ENCODE measurements at places on chromosomes 2 and 18. TPM values are rescaled to one million over a fixed set of nuclear protein-coding genes. Genes with fewer than 3 reads are reported as not detected.
A peak's percentile ranks its signal among the peaks of the same experiment; 100 is the strongest.

Gene GMPPA
- 33.4 TPM for total RNA-seq

Gene DSG1
- not detected for total RNA-seq

Gene SLC19A3
- total RNA-seq, result not detected

Gene NAT8
- total RNA-seq, result not detected

Gene ITM2C
- 38.7 TPM for total RNA-seq

Gene HOXD13
- total RNA-seq, result under 0.01 TPM

Gene IL1RL2
- 0.09 TPM for total RNA-seq

Gene FER1L5
- not detected for total RNA-seq

Gene CTNNA2
- total RNA-seq, result not detected

Gene DTNA
- 2.9 TPM for total RNA-seq

Gene FHL2
- 56.4 TPM for total RNA-seq

Gene ABCG8
- total RNA-seq, result not detected

Gene MFSD6
- total RNA-seq, result 9.9 TPM

Gene MATN3
- total RNA-seq, result 1.3 TPM

Gene UGT1A8
- total RNA-seq, result not detected

DNA sequence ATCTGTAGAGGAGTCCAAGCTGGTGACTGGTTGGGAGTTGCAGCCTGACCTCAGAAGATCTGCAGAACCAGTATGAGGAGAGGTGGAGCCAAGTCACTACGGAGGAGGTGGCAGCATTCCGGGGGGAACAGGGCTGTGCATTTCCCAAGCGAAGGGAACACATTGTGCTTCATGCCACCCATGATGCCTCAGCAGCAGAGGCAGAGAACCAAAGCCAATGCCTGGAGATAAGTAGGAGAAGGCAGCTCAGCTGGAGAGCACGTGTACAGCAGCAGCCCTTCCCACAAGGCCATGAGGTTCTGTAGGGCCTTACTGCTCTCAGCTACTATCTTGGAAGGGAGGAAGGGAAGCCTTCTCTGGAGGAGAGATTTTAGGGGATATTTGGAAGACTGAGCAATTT lies 67.2 kb upstream of the LRPPRC start:
- no peak for DNase-seq

DNA sequence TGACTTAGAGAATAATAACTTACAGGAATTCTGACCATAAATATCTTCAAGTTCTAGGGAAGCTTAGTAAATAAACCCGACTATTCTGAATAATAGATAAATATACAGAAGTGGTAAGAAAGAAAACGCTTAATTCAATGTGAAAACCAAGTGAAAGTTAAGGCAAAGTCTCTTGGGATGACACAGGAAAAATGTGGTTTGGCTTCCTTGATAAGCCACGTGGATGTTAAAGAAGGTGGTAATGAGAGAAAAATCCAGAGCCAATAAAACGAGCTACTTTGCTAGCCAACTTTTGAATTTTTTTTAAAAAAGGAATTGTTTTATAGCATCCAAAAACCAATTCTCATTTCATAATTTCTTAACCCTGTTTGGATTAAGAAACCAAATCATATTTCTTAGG lies 166.2 kb upstream of the VRK2 start:
- DNase-seq, result no peak

GRCh38 chr18:79780547-79780946 lies 17.2 kb upstream of the KCNG2 start:
- DNase-seq, result no peak

DNA sequence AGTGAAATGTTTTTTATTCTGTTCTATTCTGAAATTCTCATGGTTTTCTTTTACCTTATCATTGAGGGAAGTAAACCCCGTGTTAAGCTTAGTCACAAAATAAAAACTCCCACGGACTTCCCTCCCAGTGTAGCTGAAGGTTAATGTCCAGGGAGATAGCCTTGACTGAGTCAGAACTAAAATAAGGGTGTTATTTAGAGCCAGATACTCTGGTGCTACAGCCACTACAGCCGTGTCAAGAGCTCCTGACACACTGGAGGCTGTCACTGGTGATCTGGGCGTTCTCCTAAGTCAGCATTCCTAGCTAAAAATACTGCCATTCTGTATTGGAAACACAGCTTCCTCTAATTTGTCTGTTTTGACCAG lies 82.0 kb upstream of the RANBP2 start:
- peak; percentile 96 for DNase-seq

- DNase-seq, result no peak
Observed at GRCh38 chr2:1744151-1744445, 217 bp downstream of the PXDN start.

- no peak for DNase-seq
Observed at GRCh38 chr2:216713691-216714336, 18.5 kb upstream of the IGFBP5 start.

GRCh38 chr2:199955007-199955338 lies 318 bp downstream of the TYW5 start:
- DNase-seq, result no peak

- no peak for DNase-seq
Observed at GRCh38 chr2:188379748-188380147, 88.1 kb downstream of the GULP1 start.

GRCh38 chr2:19815746-19816145 lies 86.0 kb downstream of the TTC32 start:
- no peak for DNase-seq

GRCh38 chr18:8871489-8871888 lies 166.1 kb downstream of the MTCL1 start:
- DNase-seq, result no peak

DNA sequence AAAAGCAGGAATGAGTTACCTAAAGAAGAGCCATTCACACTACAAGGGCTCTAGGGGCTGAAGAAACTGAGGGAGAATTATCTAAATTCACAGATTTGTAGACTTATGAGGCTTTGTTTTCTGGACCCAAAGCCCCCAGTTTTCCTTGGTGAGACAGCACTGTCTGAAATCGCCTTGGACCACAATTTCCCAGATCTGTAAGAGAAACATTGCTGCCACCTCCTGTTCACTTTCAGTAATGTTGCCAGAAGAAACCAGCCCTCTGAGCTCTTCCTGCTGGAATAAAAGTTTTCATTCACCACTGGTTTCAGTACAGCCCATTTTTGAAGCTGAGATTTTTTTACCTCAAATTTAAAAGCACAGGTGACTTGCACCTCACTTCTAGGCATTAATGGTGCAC lies 169.2 kb downstream of the CDH20 start:
- peak; percentile 80 for DNase-seq

DNA sequence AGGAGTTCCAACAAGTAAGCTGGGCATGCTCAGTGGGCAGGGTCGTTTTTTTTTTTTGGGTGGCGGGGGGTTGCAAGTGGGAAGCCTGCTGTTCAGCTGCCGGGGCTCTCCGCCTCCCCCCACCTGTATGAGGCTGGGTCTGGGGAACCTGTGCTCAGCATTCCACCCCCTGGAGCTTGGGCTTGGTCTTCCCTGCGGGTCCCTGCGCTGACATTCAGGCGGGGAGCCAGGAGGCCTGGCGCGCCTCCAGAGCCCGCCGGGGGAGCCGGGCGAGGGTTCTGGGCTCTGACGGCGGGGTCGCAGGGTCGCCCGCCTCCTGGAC lies 822 bp upstream of the GPD2 start:
- no peak for DNase-seq

DNA sequence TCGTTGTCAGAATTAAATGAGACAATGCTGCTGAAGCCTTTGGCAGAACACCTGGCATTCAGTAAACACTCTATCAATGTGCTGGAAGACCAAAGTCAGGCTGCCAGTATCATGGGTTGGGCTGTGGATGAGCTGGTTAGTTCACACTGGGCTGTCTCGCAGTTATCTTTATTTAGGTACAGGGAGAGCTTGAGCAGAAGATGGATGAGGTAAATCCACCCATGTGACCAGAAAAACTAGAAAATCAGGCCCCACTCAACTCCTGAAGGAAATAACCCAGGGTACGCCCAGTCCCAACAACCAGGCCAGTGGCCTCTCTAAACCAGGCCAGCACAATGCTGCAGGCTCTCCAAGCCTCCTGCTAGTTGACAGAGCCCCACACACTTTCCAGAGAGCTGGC lies 330.3 kb downstream of the TNS1 start:
- no peak for DNase-seq

DNA sequence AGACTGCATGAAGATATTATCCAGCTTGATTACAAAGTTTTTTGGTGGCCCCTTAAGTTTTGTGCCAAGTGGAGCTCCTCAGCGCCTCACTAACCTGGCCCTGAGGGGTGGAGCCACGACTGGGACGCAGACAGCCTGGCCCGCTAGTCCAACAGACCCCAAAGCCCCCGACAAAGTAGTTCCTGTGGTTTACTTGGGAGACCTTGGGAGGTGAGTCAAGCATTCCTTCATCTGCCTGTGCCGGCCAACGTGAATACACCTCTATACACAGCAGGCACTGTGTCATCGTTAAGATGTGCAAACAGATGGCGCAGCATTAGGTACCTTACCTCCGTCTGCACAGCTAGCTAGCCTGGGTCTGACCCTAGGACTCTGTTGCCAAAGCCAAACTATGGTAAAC lies 55.0 kb upstream of the LAMA1 start:
- no peak for DNase-seq

DNA sequence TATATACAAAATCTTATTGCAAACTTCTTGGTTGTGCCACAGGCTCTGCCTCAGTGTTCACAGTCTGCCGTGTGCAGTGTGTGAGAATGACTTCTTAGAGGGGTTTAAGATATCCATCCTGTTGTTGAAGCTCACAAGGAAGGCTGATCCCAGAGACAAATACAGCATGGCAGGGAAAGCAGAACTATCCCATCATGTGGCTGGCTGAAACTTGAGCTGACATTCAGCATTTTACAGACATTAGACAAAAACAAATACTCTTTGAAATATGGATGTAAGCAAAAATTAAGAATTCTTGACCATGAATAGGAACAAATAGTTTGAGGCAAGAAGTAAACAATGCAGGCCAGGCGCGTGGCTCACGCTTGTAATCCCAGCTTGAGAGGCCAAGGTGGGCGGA lies 12.9 kb upstream of the PUM2 start:
- no peak for DNase-seq

GRCh38 chr2:59250307-59250677 lies 1009.2 kb upstream of the FANCL start:
- no peak for DNase-seq

DNA sequence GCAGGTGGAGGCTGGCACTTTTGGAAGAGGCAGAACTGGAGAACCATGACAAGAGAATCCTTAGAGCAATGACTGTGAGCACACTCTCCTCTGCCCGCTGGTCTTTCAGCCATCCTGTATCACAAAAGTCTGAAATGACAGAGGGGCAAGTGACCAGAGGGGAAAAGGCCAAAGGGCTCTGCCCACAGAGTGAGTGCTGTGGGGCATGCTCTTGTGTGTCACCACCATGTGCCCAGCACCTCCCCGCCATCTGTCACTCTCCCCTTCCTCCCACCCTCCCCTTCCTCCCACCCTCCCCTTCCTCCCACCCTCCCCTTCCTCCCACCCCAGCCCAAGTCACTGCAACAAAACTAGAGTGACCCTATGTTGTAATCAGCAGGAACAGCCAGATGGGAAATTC lies 31.9 kb downstream of the DAW1 start:
- DNase-seq, result no peak

DNA sequence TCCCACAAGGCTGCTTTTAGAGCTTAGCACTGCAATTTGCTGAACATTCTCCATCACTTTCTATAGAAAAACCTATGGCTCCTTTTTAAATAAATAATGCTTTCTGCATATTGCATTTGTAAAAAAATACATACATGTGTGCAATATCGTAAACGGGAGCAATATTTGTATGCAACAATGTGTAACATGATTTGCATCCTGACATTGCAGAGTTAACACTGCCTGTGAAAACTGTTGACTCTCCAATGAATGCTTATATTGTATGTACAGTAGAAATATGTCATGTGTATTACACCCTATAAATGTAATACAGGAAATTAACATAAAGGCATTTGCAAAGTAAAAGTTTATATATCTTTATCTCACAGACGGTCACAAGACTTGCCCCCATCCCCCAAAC lies 135.0 kb upstream of the PIEZO2 start:
- no peak for DNase-seq

- no peak for DNase-seq
Observed at GRCh38 chr2:138713504-138713903, 66.7 kb downstream of the NXPH2 start.

GRCh38 chr2:71948781-71949536 lies 198.7 kb downstream of the CYP26B1 start:
- DNase-seq, result no peak

DNA sequence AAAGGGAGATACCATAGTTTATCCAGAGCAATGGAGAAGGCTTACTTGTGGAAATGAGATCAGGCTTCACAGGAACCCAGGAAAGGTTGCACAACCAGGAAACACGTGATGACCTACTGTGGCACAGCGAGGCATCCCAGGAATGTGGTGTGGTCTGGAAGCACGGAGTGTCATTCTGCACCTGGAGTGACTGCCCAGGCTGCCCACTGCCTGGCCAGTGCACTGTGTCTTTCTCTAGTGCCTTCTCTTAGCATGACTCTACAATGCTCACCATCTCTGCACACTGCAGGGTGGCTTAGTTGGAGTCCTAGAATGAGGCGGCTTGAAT lies 48.9 kb downstream of the CHST9 start:
- no peak for DNase-seq

- DNase-seq, result no peak
Observed at GRCh38 chr2:81658227-81658626, 1353.7 kb upstream of the LRRTM1 start.

GRCh38 chr2:146135245-146135644 lies 1615.3 kb upstream of the ZEB2 start:
- DNase-seq, result no peak

DNA sequence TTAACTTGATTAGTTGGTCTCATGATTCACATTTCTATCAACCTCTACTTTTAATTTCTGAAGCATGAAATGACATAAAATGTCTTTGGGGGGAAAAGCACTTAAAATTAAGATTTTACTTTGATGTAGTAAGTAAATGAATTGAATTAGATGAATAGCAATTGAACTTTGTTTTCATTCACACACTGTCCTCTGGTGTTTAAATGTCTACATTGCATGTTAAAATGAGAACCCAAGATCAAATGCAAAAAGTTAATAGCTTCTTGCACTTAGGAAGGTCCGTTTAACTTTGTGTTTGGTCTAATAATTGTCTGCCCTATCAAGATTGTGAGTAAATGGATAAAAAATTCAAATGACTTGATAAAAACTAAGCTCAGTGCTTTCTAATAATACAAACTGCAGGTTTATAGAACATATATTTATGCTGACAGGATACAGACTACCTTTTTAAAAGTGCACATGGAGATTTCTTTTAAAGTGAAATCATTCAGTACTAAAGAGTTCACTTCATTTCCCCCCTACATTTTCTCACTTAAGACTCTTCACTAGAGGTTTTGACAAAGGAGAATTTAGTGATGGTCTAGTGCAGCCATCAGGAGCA lies 156.2 kb upstream of the NABP1 start:
- peak; percentile 63 for DNase-seq

GRCh38 chr2:210000464-210001324 lies 1.7 kb upstream of the RPE start:
- DNase-seq, result no peak

GRCh38 chr18:46704189-46704588 lies 47.2 kb upstream of the LOXHD1 start:
- DNase-seq, result no peak

- DNase-seq, result peak; percentile 61
Observed at GRCh38 chr2:191359133-191359532, 113.9 kb downstream of the MYO1B start.

GRCh38 chr2:72605836-72606442 lies 219.9 kb downstream of the EXOC6B start:
- peak; percentile 43 for DNase-seq

Data from dermis blood vessel endothelial cell (primary cell).